ENCODE measurements at places on chromosomes 5 and 9.

GRCh38 chr9:20760246-20760891 is 76.3 kb downstream of the FOCAD start:
- DNase-seq = no peak

DNA sequence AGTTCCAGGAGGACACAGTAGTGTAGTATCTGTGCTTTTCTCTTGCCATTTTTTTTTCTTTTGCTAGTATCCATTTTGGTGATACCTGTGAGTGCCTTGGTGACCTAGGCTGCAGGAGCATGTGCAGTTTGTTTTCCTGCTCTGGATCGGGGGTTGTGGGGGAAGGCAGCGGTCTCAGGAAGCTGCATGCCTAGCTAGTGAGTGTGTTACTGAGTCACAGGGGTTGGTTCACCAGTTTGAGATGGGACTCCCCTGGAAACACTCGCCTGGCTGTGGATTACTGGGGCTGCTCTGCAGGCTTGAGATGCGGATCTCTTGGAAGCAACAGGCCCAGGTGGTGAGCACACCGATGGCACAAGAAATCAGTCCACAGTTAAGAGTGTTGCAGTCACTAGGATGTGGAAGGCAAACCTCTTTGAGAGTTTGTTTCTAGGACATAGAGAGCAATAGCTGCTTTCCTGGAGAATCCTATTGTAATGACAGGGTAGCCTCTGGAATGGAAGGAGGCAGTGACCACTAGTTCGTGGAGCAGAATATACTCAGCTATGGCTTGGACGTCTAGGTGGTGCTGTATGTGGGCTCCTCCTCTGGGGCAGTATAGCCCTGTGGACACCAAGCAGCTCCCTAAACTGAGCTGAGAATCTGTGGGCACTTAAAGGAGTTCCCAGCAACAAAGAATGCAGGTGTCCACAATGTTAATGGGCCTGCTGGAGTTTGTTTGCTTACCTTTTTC is 20.0 kb upstream of the SPATA31E1 start:
- peak; percentile 94 for DNase-seq

- no peak for DNase-seq
Observed at GRCh38 chr9:113299800-113300292, 3.3 kb downstream of the RNF183 start.

DNA sequence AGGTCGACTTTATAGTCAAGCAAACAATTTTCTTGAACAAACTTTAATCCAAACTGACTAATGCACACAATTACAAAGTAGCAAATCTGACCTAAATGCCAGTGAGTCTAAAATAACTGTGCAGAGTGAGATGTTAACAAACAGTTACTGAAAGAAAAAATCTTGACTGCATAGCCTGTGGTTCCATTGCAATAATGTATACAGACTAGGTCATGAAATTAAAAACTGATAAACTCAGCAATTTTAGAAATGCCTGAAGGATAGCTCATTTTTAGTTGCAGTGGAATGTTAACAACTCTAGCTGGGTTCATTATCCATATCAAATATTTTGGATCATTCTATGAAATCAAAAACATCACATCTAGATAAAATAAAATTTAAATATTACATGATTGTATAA is 73.4 kb upstream of the CDH12 start:
- no peak for DNase-seq

- DNase-seq = no peak
Observed at GRCh38 chr9:116844621-116845020, 157.5 kb downstream of the TRIM32 start.

DNA sequence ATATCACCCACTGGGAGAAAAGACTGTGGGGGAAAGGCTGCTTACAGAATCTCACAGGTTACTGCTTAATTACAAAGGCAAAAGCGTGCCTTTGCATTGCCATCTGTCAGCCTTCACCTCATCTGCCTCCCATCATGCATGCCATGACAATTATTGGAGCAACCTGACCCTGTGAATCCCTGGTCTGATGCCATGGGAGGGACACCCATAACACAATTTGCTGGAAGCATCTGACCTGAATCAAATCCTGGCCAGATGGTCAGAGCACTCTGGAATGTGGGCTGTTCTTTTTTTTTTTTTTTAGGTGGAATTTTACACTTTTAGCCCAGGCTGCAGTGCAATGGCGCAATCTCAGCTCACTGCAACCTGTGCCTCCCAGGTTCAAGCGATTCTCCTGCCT is 11.6 kb upstream of the RETREG1 start:
- DNase-seq = no peak

- DNase-seq = no peak
Observed at GRCh38 chr5:175520873-175521272, 42.5 kb downstream of the SFXN1 start.

DNA sequence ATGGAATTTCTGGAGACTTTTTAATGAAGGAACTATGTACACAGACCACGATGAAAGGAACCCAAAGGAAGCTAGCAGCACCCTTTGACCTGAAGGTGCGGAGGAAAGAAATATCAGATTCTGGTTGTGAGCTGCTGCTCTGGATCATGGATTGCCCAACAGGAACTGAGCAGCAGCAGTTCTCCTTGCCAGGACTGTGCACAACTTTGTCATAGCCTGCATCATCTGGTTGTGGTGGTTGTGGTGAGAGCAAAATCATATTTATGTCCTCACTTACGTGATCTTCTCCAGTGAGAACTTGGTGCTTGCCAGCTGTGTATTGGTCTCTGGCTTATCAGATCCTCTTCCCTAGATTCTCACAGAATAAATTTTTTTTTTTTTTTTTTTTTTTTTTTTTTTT is 70.7 kb upstream of the LPAR1 start:
- DNase-seq = no peak

DNA sequence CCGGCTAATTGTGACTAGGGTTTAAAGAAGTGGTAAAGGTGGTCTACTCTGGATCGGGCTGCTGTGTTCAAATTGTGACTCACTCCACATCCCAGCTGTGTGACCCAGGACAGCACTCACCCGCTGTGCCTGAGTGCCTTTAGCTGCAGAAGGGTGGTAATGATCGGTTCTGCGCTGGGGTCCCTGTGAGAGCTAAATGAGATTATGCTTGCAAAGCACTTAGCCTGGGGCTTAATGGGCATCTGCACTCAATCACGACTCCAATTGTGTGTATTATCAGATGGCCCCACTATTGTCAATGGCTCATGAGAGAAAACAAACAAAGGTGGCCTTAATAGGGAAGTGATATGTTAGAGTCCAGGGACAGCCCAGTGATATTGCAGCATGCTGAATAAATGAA is 25.1 kb upstream of the TBC1D2 start:
- DNase-seq = peak; percentile 88

GRCh38 chr9:96429732-96430131 is 11.6 kb upstream of the ZNF367 start:
- DNase-seq = no peak

DNA sequence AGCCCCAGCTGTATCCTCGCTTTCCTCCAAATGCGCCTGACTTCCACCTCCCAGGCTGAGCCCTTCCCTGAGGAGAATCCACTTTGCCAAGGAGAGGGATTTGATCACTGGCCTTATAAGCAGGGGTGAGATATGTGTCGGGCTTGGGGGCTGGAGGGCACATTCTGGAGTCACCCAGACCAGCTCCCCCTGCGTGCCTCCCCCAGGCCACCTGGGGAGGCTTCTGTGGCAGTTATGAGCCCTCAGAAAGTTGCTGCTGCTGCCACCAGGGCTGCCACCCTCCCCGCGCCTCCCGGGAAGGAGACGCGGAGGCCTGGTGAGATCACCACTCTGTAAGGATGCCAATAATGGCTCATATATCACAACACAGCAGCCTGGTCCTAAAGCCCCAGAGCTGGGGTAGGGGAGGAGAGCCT is 211.5 kb downstream of the PAPPA start:
- DNase-seq = no peak

GRCh38 chr9:104858846-104859245 is 69.1 kb downstream of the ABCA1 start:
- DNase-seq = no peak

GRCh38 chr9:7320139-7320538 is 479.4 kb downstream of the DMAC1 start:
- DNase-seq = peak; percentile 97

DNA sequence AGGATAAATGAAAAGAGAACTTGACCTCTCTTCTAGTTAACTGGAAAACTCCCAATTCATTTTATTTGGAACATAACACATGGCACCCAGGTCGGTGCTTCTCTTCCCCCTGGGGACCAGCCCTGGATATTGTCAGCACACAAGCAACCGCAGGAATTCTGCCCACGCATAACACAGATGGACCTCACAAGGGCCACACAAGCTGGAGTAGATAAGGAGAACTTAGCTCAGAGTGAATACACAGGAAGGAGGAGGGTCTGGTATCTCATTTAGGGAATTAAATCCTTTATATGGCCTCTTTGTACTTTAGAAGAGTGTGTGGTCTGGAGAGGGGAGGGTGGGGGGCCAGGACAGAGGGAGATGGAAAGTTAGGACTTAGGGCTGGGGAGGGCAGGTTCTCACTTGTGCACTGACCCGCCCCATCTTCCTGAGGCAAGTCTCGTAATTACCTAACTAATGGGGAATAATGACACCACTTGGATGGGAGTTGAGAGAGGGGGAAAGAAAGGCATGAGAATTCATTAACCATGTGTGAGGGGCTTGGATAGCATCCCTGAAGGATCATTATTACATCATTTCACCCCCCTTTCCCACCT is 341.2 kb upstream of the WWC1 start:
- DNase-seq = peak; percentile 88

GRCh38 chr5:54704825-54705224 is 187.3 kb downstream of the SNX18 start:
- no peak for DNase-seq

DNA sequence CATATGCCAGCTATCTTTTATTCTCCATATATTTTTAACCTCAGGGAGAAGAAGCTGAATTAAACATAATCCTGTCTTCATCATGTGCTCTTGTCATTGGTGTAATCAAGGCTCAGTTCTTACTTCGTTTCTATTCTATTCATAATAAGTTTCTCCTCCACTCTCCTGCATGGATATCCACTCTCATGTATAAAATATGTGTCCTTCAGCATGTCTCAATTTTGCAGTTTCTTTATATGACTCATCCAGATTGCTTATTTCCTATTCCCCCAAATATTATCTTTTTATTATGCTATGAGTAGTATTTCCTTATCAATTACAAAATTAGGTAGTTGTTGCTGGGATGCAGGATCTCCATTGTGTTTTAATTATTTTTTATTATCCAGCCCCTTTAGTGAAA is 643.7 kb upstream of the ACO1 start:
- DNase-seq = no peak

DNA sequence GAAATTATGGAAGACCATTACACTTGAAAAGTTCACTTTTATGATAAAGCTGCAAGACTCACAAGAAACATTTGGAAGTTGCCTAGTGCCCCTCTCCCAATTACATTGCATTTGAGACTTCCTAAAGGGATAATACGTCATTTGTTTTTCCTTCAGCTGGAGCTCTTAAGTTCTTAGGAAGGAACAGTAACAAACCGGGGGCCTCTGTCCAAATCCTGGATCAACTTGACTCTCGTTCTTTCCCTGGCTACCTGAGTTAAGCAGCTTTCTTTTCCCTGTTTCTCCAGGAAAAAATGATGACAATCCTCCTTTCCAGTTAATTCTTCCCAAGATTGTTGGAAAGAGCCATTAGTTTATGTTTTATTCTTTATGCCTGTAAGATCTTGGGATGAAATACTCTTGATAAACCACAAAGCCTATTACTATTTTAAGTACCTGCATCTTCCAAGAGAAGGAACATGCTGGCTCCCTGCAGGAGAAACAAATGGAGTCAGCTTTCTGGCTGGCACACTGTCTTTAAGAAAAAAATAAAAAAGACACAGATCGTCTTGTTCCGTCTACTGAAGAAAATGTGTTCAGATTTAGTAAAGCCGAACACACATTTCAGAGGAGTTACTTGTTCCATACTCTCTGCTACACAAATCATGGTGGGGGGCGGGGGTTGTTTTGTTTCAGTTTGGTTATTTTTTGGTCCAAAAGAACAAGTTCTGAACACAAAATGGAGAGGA is 297.9 kb downstream of the EFNA5 start:
- no peak for DNase-seq

- no peak for DNase-seq
Observed at GRCh38 chr5:44860267-44860666, 51.5 kb downstream of the MRPS30 start.

GRCh38 chr5:149632311-149633251 is 51.3 kb downstream of the ARHGEF37 start:
- no peak for DNase-seq

GRCh38 chr9:133990366-133991213 is 1.5 kb downstream of the VAV2 start:
- peak; percentile 88 for DNase-seq

DNA sequence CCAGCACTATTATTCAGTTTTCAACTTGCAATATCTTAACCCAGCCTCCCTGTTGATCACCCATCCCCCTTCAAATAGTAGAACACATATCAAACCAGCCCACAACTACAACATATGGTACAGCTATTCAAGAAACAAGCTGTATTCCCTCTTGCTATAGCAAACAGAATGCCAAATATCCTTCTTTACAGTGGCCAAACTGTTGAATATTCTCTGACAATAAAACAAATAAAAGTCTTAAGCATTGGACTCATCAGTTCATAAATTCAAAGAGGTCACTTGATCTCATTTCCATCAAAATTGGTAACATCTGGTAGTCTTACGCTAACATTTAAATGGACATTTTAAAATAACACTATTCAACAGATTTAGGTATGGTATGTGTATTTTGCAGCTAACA is 350.8 kb downstream of the EFNA5 start:
- DNase-seq = no peak

DNA sequence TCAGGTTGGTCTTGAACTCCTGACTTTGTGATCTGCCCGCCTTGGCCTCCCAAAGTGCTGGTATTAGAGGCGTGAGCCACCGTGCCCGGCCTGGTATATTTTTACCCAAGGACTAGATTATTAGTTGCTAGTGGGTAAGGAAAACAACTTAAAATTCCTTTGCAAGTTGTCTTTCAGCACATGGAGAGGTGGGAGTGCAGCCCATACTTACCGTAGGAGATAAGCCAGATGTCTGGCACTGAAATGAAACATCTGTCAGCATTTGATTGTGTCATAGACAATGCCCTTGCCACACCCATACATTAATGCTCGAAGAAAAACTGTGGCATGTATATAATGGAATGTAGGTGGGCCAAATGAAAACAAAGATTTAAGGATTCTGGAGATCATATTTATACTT is 36.6 kb upstream of the ANKH start:
- no peak for DNase-seq

DNA sequence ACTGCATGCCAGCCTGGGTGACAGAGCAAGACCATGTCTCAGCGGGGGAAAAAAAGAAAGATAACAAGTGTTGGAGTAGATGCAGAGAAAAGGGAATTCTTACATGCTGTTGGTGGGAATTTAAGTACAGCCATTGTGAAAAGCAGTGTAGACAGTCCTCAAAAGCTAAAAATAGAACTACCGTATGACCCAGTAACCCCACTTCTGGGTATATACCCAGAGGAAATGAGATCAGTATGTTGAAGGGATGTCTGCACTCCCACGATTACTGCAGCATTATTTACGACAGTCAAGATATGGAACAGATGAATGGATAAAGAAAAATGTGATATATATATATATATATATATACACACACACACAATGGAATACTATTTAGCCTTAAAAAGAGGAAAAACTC is 225.3 kb upstream of the SLC24A2 start:
- no peak for DNase-seq

All from islet precursor cell (in vitro differentiated cells).